ENCODE measurements at places on chromosomes 12 and 14. TPM values are rescaled to one million over a fixed set of nuclear protein-coding genes. Genes with fewer than 3 reads are reported as not detected.

HDAC7 gene
- 94.0 TPM for total RNA-seq

FSCB gene
- total RNA-seq: not detected

PFKM gene
- total RNA-seq: 87.1 TPM

TSPAN19 gene
- total RNA-seq: not detected

HCAR3 gene
- total RNA-seq: not detected

A2M gene
- 0.46 TPM for total RNA-seq

MFAP5 gene
- total RNA-seq: 167 TPM

PAPLN gene
- 2.8 TPM for total RNA-seq

KRT83 gene
- total RNA-seq: not detected

SNAPC1 gene
- total RNA-seq: 13.2 TPM

All from HFFc6 (cell line).